ENCODE measurements at places on chromosomes 12 and 14.

- no peak for DNase-seq
Observed at GRCh38 chr12:103821773-103822172, 19.3 kb downstream of the NT5DC3 start.

DNA sequence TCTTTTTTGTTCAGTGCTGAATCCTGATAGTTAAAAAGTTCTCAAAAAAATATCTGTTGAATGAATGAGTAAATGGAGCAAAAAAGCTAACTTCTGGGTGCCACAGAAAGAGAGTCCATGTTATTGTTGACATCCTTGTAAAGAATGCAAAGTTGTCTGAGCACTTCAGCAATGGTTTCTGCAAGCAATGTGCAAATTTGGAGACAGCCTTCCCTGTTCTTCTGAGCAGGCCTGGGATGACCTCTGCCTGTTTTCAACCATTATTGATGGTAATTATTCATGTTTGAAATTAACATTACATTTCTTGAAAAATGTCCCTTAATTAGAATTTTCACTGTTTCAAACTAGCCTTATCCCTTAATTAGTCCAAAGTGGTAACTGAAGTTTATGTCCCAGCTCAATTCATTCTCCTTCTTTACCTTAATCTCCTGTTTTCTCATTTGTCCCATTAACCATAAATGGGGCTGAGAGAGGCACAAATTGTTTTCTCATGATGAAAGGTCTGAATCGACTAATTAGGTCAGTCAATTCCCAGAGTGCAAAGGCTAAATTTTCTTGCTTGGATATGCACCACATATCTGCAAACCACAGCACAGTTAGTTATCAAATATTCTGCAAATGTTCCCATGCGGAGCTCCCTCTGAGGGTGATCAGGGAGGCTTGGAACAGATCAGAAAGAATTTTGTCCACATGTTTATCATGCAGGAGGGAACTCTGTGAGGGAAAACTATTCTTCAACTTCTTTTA, 139.4 kb upstream of the KRR1 start:
- no peak for DNase-seq

- no peak for DNase-seq
Observed at GRCh38 chr12:4380332-4380731, 820 bp upstream of the FGF23 start.

DNA sequence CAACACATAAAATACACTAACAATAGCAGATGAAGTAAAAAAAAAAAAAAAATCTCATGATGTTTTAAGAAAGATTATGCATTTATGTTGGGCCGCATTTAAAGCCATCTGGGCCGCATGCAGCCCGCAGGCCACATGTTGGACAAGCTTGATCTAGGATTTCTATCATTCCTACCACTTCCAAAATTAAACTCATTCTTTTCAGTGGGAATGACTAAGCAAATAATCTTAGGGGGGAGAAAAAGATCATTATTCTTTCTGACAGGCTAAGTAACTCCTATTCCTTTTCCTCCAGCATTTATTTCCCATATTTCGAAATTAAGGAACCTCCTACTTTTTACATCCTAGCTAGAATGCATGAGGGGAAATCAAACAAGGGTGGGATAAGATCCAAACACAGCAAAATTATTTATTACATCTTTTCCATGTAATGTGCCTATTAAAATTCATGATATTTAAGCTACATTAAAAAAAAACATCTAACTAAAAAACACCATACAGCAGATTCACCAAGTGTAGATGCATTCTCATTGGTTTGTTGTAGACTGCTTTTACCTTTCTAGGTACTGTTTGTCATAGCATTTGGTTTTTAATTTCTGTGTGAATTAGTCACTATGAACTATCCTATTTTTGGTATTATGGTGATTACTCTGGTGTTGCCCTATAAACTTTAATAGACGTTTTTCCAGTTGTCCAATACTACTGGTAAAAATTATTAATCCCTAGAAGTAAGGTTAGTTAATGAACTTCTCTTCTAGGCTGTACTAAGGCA, 76.1 kb downstream of the RASSF8 start:
- DNase-seq, result no peak

DNA sequence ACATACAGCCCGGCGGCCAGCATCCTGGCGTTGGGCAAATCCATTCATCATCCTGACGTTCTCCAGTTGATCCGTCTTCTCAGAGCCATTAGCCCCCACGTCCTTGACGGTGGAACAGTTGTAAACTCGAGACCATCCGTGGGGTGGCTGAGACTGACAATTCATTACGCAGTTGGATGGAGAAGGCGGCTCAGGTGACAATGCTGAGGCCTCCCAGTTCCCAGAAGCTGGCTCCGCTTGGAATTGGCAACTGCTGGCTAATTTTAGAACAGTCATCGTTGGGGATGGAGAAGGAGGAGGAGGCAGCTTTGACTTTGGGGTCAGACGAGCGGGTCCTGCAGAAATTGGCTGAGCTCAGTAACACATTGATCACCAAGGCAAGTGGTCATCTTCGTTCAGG, 186.5 kb downstream of the PHETA1 start:
- DNase-seq, result no peak

DNA sequence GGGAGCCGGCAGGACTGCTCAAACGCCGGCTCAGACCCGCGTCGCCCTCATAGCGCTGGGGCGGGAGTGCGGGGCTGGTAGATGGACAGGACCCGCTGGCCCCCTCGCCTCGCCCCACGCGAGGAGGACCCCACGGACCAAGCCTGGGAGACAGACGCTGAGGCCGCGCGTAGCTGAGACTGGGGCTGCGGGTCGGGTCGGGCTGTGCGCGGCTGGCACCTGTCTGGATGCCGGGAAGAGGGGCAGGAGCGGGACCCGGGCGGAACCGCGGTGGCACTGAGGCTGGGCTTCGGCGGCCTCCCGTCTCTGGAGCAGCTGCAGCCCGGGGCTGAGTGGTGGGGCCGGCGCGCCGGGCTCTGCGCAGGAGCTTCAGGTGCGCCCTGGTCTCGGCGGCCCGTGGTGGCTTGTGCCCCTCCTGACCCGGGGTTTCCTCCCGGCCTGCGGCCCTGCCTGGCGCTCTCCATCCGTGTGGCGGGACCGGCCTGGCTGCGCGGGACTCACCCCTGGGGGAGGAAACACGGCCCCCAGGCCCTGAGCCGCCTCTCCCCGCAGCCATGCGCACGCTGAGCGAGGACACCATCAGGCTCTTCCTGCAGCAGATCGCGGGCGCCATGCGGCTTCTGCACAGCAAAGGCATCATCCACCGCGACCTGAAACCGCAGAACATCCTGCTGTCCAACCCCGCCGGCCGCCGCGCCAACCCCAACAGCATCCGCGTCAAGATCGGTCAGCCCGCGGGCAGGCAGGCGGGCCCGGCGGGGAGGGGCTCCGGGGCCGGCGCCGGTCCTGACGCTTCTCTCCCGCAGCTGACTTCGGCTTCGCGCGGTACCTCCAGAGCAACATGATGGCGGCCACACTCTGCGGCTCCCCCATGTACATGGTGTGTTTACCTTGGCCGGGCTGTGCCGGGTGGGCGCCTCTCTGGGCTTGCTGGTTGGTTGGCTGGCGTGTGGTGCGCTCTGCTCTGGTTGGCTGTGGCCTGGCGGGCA, 14.0 kb downstream of the ULK1 start:
- no peak for DNase-seq

DNA sequence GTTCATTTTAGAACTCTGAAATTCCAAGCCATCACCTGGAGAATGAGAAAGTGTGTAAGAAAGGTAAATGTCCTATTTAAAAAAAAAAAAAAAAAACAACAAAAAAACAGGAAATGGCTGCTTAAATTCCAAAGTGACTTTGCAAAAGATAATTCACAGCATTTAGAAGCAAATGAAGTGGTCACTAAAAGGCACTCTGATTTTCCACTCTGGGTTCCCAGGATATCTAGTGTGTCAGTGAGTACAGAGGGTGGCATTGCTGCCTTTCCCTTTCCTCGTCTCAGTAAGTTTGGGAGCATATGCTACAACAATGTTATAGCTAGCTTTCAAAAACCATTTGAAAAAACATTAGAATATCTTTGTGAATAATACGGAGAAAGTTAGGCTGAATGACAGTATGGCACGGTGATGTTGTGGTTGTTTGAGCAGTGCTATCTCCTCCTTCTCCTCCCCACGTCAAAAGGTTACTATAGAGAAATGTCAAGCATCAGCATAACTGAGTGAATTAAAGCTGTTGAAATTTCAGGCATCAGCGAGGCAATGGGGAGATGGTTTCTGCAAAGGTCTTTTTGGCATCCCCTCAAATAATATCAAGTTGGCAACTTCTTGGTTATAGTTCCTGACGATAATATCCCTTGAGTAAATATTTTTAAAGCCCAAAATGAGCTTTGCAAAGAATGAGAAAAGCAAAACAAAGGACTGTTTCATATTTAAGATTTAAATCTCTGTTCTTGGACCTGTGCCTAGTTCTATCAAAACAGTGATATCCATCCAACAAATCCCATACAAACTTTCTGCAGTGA, 164.5 kb upstream of the E2F7 start:
- DNase-seq, result no peak

- DNase-seq, result peak; percentile 37
Observed at GRCh38 chr12:88247241-88247643, 105.1 kb downstream of the TMTC3 start.

GRCh38 chr12:86663716-86664115, 407.5 kb upstream of the MGAT4C start:
- no peak for DNase-seq

DNA sequence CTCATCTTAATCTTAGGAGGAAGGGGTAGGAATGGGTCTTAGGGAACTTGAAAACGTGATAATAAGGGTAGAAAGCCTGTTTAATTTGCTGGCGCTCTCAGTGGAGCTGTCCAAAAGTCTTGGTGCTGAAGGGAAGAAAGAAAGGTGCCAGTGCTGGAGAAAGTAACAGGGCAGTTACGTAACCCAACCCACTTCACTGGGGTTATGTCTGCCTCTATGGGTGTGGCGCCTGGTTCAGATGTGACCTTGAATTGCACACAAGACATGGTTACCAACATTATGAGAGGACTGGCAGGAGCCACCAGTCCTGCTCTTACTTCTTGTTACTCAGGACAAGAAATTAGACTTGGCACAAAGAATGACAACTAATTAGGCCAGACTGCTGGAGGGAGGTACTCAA, 18.6 kb upstream of the GPATCH2L start:
- no peak for DNase-seq

- no peak for DNase-seq
Observed at GRCh38 chr12:109725321-109726105, 11.9 kb downstream of the FAM222A start.

GRCh38 chr12:100208834-100209233, 8.2 kb downstream of the ACTR6 start:
- DNase-seq, result no peak

DNA sequence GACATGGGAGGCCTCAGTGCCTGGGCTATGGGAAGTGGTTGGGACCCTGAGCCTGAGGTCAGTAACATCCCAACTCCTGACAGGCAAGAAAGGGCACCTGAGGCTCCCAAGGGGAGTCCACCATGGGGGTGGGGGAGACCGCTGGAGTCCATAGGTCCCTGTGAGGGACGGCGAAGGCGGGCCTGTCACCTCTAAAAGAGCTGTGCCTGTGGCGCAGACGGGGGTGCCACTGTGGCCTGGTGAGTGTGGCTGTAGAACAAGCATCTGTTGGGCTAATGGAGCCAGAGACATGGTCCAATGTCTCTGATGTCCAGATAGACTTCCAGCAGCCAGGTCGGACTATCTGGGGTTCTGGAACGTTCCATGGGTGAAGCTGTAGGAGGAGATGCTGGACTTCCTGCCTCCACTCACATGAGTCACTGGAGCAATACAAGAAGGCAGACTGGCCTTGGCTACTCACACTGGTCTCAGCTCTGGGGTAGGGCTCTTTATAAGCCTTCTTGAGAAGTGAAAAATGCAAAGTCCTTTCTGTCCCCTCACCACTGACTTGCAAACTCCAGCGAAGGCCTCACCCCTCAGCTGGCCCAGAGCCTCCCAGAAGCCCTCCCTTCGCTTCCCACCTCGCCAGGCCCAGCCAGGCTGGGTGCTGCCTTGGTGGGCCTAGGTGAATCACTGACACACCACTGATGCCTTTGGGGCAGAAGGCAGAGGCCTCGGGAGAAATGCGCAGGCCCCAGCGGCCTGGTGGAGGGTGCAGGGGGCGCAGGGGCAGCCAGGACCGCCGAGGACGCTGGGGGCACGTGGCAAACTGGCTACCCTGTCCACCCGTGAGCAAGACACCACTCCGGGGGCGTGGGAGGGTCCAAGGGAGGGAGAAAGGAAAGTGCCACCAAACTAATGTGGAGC, 1.1 kb upstream of the TRAF3 start:
- no peak for DNase-seq

- DNase-seq, result no peak
Observed at GRCh38 chr12:53463802-53464560, 12.1 kb downstream of the PCBP2 start.

GRCh38 chr12:102379346-102380162, 100.8 kb downstream of the IGF1 start:
- no peak for DNase-seq

- no peak for DNase-seq
Observed at GRCh38 chr12:1534748-1535147, 59.6 kb downstream of the FBXL14 start.

DNA sequence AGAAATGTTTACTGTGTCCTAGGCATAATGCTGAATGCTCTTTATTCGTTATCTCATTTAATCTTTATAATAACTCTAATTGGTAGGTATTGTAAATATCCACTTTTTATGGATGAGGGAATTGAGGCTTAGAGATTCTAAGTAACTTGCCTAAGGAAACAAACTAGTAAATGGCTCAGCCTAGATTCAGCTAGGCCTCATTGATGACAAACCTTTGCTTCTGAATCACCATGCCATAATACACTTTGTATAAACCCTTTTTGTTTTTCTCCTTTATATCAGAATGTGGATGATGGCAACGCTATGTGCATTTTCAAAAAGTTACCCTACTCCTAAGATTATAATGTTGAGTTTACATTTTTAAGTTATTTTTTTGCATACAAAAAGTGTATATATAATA, 34.0 kb downstream of the MNAT1 start:
- DNase-seq, result no peak

- DNase-seq, result no peak
Observed at GRCh38 chr14:106280876-106281275, 754.5 kb downstream of the TMEM121 start.

- no peak for DNase-seq
Observed at GRCh38 chr12:3247629-3248161, 170.5 kb downstream of the TSPAN9 start.

All from kidney epithelial cell (primary cell).